Activated gamma-delta T cell treated with Interleukin-2 at 50 U/mL for 16 hours (primary cell): ENCODE measurements at places on chromosomes 4 and X.

- DNase-seq: no peak
These were observed 18.5 kb upstream of the DRD5 start for GRCh38 chr4:9762823-9763475.

DNA sequence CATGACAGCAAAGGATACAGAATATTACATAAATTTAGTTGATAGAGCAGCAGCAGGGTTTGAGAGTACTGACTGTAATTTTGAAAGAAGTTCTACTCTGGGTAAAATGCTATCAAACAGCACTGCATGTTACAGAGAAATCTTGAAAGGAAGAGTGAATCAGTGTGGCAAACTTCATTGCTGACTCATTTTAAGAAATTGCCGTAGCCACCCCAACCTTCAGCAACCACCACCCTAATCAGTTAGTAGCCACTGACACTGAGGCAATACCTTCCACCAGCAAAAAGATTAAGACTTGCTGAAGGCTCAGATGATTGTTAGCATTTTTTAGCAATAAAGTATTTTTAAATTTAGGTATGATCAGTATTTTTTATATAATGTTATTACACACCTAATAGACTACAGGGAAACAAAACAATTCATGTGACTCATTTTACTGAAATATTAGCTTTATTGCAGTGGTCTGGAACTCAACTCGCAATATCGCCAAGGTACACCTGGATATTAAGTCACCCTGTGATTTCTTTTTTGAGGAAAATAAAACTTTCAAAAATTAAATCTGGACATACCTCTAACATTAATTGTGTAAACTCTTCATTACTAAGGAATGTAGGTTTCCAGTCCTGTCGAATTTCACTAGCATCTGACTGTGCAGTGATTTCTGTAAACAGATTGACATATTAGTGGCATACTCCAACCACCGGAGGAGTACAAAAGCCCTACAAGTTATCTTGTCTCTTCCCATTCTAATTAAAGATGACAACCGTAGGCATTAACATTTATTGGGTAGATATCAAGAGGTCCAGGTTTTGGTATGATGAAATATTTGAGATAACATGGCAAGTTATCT, 71.1 kb downstream of the CLOCK start:
- no peak for DNase-seq

GRCh38 chr4:995311-996026, 2.3 kb upstream of the SLC26A1 start:
- DNase-seq: no peak

GRCh38 chr4:81557306-81557705, 85.6 kb upstream of the RASGEF1B start:
- no peak for DNase-seq

GRCh38 chrX:152824841-152825374, 5.6 kb downstream of the CETN2 start:
- no peak for DNase-seq

- DNase-seq: no peak
These were observed 242.2 kb upstream of the CTSO start for GRCh38 chr4:156195914-156196313.

DNA sequence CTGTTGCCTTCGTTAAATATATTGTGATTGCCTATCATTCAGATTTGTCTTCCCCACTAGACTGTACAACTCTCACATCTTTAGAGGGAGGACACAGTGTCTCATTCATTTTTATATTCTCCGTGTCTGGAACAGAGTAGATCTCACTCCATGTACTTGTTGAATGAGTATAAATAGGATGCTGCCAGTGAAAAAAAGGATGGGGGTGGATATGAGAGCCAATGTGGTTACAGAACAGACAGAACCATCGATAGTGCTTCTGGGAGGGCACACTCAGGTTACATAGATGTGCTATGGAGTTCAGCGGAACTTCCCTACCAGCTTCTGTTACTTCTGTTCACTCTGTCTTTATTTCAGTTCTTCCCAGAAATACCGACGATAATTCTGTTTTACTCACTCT, 66.9 kb downstream of the SH2D1A start:
- no peak for DNase-seq

GRCh38 chr4:153159016-153159415, 45.2 kb upstream of the TRIM2 start:
- DNase-seq: no peak

DNA sequence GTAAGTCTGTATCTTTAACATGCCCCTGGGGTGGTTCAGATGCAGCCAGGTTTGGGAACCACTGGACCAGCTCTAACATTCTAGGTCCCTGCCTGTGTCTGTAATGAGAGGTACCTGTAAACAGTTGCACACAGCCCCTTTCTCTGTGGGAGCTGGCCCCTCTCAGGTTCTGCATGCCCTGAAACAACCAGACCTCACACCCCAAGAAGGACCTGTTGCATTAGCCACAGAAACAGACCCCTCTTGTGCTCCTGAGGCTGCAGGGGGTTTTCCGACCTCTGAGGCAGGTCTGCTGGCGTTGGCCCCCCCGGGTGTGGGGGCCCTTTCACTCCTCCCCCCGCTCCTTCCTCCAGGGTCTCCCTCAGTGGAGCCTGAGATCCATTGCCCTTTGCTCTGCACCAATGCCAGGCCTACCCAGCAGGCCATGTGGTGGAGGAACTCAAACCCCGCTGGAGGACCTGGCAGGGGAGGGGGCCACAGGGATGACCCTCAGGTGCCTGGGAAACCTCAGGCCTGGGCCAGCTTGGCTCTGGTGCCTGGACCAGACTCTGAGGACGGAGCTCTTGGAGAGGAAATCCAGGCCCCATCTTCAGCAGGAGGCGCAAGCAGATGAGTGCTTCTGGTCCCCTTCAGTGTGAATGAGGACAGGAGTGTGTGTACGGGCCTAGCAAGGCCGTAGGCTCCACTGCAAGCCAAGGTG, 61.4 kb upstream of the PJA1 start:
- no peak for DNase-seq

DNA sequence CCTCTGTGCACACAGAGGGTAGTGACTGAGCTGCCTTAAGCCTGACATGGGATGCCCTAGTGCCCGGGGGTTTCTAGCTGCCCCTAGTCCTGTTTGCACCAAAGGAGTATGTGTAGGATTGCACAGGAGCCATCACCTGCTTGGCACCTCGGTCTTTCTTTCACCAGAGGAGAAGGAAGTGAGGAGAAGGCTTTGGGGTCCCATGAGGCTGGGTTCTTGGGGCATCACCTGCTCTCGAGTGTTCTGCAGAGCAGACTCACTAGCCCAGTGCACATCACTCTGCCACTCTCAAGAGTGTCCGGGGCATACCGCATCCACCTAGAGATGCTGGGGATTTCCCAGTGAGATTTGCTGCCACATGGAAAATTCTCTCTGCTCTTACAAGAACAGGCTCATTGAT, 40.5 kb upstream of the GPR78 start:
- no peak for DNase-seq

DNA sequence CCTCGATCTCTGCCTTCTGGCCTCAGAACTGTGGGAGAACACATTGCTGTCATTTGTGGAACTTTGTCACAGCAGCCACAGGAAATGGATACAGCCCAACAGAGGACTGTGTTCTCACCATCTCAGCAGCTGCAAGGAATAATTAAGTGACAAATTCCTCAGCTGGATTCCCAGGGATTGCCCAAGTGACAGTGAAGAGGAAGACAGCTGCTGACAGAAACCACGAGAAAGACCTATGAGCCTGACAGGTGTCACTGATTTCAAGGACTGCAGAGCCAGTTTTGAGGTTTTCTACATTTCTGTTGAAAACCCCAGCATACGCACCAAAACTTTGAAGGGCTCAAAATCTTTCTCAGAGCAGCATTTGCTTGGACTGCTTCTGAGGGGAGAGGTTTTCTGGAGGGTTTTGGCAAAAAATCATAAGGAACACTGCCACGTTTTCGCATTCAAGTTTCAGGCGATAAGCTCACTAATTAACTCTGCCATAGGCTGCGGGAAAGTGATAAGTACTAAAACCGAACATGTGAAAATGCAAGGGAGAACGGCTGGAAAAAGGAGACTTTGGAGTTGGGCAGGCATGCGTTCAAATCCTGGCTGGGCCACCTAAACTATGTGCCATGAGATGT, 88.8 kb downstream of the DRD5 start:
- no peak for DNase-seq

DNA sequence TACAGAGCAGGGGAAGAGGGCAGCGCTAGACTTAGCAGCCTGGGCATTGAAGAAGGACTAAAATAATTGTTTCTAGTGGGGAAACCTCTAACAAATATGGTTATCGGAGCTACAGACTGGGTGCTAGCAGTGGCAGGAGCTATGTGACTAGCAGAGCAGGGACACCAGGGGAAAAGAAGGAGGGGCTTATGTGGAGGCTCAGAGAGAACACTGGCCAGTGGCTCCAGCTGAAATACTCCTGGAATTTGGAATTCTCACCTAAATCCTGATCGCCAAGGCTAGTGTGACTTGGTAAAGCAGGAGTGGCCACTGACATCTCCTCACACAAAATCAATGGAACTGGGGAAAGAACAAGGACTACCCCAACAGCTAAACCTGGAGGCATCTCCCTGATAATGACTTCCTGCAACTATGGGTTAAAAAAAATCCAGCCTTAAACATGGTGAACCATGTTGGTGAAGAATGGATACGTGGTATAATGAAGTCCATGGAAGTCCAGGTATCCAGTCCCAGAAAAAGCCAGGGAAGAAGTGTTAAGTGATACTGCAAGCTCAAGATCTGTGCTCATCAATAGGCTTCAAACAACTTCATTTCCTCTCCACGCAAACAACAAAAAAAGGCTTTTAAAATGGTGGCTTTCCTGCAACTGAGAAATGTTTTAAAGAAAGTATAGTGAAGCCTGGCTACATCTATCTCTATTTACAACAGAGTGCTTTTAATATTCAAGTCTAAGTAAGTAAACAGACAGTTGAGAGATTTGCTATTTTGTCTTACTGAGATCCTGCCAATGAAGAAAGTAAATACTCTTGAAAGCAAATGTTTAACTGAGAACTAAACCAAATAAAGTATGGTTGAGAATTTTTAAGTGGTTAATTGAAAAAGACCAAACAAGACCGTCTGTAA, 1.8 kb downstream of the TAPT1 start:
- DNase-seq: no peak

DNA sequence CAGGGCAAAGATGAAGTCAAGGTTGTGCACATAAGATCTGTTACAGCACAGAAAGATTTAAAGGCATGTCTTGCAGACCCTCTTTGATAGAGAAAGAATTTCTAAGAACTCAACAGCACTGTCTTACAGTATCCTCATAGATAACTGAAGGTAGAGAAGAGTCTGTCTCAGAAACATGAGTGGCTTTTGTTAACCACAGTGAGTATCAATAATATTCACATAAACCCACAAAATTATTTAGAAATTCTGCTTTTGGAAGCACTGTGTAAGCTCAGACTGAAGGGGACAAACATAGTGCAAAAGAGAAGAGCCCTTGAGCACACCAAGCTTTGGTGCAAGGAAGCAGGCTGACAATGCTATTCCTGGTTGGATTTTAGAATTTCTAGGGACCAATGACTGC, 166.0 kb upstream of the SH3RF1 start:
- DNase-seq: no peak

DNA sequence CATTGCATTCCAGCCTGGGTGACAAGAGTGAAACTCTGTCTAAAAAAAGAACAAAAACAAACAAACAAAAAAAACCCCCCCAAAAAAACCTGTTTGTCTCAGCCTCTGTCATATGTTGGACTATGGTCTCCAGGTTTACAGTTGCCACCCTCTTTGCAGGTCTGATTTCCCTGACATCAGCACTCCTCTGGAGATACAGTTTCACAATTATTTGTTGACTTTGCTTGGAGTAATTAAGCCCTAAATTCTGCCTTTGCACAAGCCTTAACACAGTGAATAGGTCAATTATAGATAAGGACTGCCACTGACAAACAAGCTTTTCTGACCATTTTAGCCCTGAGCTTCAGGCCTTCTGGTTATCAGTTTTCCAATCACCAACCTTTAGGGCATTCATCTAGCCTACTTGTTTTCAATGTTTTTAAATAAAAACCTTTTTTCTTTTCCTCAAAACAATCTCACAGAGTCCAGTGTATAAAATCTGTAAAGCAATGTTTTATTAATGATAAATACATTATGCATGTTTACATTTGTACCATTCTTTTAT, 20.4 kb upstream of the MAPK10 start:
- DNase-seq: no peak

GRCh38 chr4:176641237-176641636, 151.5 kb downstream of the VEGFC start:
- DNase-seq: no peak

DNA sequence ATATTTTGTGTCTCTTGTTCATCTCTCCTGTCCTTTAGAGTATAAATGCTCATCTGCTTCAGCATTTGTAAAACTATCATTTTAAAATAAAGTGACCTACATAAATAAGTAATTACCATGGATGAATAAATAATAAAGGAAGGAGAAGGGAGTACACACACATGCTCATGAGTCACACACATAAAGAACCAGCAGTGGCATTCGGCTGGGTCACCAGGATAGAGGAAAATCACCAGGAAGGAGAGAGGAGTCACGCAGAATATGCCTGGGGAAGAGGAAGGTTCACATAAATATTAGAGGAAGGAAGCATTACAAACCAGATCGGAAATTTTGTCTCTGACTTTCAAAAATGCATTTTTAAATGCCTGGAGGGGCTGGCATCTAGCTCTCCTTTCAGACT, 38.5 kb upstream of the MED14 start:
- DNase-seq: no peak

- DNase-seq: no peak
These were observed 17.8 kb upstream of the TBC1D19 start for GRCh38 chr4:26566133-26566532.

GRCh38 chr4:113849771-113850170, 88.2 kb upstream of the CAMK2D start:
- DNase-seq: no peak

DNA sequence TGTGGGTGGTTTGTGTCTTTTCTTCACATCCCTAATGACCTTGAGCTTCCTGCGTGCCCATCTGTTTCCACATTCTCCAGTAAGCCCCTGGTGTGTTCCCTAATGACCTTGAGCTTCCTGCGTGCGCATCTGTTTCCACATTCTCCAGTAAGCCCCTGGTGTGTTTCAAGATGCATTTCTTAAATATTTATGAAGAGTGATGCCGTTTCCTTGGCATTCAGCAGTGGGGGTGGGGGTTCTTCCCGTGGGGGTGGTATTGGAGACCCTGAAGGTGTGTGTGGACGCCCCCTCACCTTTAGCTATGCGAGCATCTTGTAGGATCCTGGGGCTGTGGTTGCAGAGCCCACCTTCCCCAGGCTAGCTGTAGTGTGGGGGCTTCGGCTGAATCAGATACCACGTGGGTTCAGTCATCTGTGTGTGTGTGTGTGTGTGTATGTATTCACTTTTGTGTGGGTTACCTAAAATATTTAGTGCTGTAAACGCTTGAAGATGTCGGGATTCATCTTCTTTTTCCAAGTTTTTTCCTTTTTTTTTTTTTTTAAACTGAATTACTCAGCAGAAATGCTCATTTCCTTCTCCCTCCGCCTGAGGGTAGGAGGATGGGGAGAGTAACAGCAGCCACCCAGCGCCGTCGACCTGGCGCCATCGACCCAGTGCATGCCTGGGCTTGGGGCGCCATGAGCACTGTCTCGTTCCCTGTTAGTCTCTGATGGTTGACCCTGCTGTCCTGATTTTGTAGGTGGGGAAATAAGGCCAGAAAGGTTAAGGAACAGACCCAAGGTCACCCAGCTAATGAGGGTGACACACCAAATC, 9.9 kb downstream of the NSG1 start:
- no peak for DNase-seq
